ENCODE measurements at places on chromosomes 6 and 20. TPM values are rescaled to one million over a fixed set of nuclear protein-coding genes. Genes with fewer than 3 reads are reported as not detected.

DUSP15 gene
- 7.2 TPM for polyA plus RNA-seq

ZNF311 gene
- polyA plus RNA-seq, result 0.57 TPM

SLC12A5 gene
- polyA plus RNA-seq, result 17.1 TPM

IL17F gene
- polyA plus RNA-seq, result not detected

RNF144B gene
- polyA plus RNA-seq, result 0.60 TPM
